ENCODE measurements at places on chromosomes 6 and 20. TPM values are rescaled to one million over a fixed set of nuclear protein-coding genes. Genes with fewer than 3 reads are reported as not detected.

ZBTB46 gene
- total RNA-seq: 1.00 TPM

PHIP gene
- 23.6 TPM for total RNA-seq

SLC17A1 gene
- total RNA-seq: not detected

KCNK5 gene
- total RNA-seq: 0.15 TPM

PSORS1C2 gene
- not detected for total RNA-seq

SLC12A5 gene
- not detected for total RNA-seq

DSE gene
- 8.7 TPM for total RNA-seq

RAB23 gene
- 15.3 TPM for total RNA-seq

FUCA2 gene
- 44.3 TPM for total RNA-seq

KIF25 gene
- not detected for total RNA-seq

METTL24 gene
- not detected for total RNA-seq

MOG gene
- total RNA-seq: not detected

CCM2L gene
- total RNA-seq: not detected

MDN1 gene
- total RNA-seq: 16.2 TPM

SMLR1 gene
- total RNA-seq: not detected

CCNC gene
- 87.2 TPM for total RNA-seq

PRL gene
- not detected for total RNA-seq

SPINT3 gene
- total RNA-seq: not detected

TMEM217 gene
- total RNA-seq: 2.4 TPM

DSP gene
- total RNA-seq: 1.1 TPM

CCDC170 gene
- under 0.01 TPM for total RNA-seq

EDN3 gene
- not detected for total RNA-seq

TCP1 gene
- 239 TPM for total RNA-seq

All from melanocyte of skin (primary cell).